ENCODE measurements at places on chromosomes 2 and 18. TPM values are rescaled to one million over a fixed set of nuclear protein-coding genes. Genes with fewer than 3 reads are reported as not detected.

Gene MERTK
- total RNA-seq, result 1.9 TPM

Gene CYTIP
- not detected for total RNA-seq

Gene SNTG2
- total RNA-seq, result not detected

Gene MEP1B
- not detected for total RNA-seq

Gene CNRIP1
- total RNA-seq, result 2.3 TPM

Gene GALNT13
- 10.7 TPM for total RNA-seq

Gene POTEC
- not detected for total RNA-seq

Gene DNAJC27
- total RNA-seq, result 1.6 TPM

Gene ZC3H6
- 0.29 TPM for total RNA-seq

Gene HRH4
- not detected for total RNA-seq

All from A549 treated with ZK216348 at 1 μM for 4 hours (cell line).